ENCODE measurements at places on chromosomes 11 and 22. TPM values are rescaled to one million over a fixed set of nuclear protein-coding genes. Genes with fewer than 3 reads are reported as not detected.
A peak's percentile ranks its signal among the peaks of the same experiment; 100 is the strongest.

DNA sequence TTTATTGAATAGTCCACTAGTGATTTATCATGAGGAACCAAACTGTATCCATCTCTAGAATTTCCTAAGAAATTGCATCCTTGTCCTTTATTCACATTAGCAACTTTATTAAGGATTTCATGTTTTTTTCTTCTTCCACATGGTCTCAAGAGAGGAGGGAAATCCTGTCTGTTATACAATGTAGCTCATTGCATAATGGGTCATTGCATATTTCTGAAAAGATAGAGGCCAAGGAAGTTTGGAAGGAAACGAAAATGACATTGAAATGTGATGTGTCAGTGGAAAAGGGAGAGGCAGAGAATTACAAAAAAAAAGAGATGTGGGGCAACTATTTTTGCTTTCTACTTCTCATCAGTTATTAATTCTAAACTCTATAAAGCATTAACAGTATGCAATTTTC, 353.1 kb downstream of the METTL15 start:
- no peak for DNase-seq

- peak; percentile 62 for DNase-seq
Observed at GRCh38 chr11:118956094-118956846, at the start of gene UPK2. Gene UPK2, plus strand, starts transcription at chr11:118956298. Its CDS starts 53 bp downstream, at chr11:118956351.

DNA sequence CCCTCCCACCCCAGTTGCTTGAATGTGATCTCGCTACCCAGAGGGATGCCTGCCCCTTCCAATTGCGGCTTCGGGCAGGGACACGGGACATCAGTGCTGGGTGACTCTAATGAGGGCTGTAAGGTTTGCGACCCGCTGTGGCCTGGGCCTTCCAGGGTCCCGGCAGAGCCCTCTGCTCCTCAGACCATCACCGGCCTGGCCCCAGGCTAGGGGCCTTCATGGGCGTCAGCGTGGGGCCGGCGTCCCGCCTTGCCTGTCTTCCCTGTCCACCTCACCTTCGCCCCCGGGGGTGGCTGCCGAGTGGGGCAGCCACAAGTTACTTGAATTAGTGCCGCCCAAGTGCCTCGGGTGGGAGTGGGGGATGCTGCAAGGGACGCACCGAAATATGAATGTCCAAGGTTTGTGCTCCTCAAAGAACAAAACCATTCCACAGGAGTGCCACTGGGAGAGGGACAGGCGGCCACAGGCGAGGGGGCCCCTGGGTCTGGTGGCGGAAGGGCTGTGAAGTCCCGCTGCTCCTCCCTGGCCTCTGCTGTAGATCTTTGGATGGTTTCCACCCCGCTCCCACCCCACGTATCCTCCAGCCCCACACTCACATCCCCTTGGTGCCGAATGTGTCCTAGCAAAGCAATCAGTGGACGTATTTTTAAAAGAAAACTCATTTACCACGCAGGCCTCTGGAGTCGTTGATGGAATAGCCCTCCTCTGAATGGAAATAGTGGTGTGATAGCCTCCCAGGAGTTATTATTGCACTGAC, 317.1 kb downstream of the NTM start:
- no peak for DNase-seq

DNA sequence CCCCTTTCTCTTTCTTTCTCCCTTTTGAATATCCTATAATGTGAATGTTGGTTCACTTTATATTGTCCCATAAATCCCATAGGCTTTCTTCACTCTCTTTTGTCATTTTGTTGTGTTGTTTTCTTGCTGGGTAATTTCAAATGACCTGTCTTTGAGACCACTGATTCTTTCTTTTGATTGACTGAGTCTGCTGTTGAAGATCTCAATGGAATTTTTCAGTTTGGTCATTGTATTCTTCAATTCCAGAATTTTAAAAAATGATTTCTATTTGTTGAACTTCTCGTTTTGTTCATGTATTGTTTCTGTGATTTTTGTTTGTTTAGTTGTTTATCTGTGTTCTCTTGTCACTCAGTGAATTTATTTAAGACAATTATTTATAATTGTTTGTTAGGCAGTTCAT, 17.5 kb upstream of the FZD4 start:
- no peak for DNase-seq

DNA sequence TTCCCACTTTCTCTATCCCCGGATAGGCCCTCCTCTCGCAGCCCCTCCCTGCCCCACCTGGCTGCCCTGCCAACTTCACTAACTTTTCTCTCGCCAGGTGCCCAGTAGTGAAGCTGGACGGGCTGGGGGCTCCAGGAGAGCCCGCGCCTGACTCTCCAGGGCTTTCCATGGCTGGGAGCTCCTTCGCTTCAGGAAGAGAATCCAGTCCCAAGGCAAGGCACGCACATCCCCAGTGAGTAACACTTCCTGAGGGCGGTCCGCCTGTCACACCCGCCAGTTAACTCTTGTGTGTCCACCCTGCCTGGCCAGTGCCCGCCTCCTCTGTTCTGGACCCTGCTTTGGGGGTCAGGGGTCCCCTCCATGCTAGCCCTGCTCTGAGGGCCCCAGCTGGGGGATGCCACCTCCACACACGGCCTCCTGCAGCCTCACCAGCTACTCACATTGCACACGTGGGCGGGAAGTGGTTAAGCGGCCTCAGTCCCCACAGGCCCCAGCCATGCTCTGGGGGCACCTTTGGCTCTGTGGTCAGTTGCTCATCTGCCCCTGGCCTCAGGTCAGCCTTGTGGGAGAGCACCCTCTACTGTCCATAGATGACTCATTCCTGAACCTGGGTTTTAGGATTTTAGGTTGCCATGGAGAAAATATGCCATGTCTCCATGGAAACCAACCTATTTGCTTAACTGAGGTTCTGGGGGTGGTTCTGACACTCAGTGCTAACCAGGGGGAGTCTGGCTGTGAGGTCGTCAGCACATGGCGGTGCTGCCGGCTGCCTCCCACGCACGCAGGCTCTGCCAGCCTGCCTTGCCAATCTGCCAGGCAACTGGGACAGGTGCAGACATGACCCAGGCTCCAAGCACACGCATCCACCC, at the start of gene RIN1:
RIN1 (minus strand) TSS at position 201 of the 869 bp plus-strand sequence; CDS start at position 169, 32 bp downstream.
- no peak for DNase-seq

DNA sequence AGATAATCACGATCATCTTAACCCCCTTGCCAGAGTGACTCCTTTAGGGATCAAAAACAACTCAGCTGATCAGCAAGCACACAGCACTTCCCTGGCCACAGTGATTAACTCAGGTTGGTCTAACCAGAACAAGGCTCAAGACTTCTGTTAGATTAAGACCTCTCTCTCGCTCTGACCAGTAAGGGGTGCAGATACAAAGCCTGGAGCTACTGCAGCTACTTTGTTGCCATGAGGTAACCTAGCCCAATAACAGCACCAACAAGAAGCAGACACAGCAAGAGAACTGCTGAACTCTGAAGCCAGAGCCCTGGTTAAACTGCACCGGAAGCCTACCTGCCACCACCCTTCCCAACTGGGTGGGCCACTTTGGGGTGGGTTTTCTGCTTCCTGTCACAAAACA, 42.0 kb downstream of the LINC01488 start:
- no peak for DNase-seq

- no peak for DNase-seq
Observed at GRCh38 chr11:47606731-47607130, 12.5 kb upstream of the C1QTNF4 start.

DNA sequence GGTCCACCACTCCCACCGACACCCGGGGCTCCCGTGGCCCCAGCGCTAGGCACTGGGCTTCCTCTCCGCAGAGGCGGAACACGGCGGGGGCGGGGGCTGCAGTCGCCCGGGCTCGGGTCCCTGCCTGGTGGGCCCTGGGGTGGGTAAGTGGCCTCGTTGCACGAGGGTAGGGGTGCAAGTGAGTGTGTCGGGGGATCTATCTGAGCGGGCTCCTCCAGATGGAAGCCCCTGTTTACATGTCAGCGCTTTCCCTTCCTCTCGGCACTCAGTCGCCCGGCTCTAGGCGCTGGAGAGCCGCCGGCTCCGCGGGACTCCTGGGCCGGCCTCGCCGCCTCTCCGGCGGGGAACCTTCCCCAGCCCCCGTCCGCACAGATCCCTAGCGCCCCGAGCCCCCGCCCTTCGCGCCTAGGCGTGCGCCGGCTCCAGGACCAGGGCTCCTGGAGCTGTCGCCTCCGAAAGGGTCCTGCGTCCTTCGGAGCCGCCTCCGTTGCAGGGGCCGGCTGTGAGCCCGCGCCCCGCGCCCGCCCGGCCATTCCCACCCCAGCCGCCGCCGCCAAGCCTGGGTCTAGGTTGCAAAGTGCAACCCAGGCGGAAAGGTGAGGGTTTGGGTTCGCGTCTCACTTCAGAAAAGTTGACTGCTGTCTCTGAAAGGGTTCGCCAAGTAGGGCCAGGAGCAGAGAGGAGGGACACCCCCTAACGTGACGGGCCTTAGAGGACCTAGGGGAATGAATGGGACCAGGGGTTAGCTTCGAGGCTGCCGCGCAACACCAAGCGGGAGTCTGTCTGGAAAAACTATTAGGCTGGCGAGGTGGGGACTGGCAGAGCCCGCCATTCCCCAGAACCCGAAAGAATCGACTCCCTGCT, 978 bp downstream of the FLI1 start:
- DNase-seq = no peak

DNA sequence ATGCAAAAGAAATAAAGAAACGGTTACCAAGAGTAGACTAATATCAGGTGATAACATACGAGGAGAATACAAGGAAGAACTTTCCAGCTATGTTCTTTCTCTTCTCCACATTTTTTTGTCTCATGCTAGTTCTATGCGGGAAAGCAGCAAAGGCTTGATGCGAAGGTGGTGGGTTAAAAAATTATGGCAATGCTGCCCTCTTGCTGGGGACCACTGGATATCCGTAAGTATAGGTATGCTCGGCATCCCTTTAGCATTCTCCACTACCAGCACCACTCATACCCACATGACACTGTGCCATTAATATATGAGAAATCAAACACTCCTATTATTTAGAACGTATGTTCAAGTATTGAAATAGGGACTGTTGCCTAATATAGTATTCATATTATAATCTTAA, 776.4 kb downstream of the LRRC4C start:
- no peak for DNase-seq

DNA sequence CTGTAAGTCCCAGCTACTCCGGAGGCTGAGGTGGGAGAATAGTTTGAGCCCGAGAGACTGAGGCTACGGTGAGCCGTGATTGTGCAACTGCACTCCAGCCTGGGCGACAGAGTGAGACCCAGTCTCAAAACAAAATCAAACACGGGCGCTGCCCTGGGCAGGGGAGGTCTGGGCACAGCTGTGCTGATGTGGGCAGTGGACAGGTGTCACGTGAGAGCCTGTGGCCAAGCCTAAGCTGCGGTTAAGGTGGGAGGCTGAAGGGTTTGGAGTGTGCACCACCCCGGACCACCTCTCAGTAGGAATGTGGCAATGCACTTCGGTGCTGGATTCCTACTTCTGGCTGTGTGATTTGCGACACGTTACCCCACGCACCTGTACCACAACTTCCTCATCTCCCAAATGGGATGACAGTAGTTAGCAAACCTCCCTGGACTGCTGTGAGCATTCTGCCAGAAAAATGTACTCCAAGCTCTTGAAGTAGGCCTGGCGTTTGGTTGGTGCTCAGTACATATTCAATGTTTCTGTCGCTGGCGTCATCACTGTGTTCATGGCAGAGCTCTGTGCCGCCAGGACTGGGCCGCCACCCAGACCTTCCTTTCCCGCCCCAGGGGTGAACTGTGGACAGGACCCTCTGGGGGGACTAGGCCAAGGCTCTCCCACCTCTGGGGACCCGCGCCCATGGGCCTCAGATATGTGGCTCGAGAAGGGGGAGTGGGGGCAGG, 807 bp upstream of the ZNF74 start:
- DNase-seq = no peak

DNA sequence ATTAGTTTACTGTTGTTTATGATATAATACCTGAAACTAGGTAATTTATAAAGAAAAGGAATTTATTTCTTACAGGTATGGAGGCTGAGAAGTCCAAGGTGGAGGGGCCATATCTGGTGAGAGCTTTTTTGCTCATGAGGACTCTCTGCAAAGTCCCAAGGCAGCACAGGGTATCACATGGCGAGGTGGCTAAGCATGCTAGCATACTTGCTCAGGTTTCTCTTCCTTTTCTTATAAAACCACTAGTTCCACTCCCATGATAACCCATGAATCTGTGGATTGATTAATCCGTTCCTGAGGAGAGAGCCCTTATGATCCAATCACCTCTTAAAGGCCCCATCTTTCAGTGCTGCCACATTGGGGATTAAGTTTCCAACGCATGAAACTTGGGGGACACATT, 82.7 kb downstream of the PHF21A start:
- DNase-seq = no peak

DNA sequence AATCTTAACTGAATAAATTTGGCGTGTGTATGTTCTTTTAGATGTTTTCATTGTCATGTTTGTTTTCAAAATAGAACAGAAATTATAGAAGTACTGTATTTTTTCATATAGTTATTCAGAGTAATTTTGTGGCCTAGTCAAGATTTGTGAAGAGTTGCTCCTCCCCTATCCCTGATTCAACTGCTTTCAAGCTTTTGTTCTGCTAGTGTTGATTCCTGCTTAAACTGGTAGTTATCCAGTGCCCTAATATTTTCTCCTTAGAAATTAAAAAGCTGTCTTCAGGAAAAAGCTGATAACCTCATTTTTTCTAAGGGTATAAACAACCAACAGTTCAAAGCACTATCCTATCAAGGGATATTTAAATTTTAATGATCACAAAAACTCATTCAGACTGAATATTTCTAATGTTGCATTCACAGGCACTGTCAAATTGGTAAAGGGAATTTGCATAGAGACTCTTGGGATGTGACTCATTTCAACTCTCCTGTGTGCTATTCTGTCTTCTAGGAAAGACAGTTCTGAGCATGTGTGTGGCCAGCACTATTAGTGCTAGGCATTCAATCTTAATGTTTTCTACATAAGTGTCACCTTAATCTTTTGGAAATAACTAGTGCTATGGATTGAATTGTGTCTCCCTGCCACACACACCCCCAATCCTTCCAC, 1776.0 kb downstream of the LRRC4C start:
- DNase-seq = no peak

DNA sequence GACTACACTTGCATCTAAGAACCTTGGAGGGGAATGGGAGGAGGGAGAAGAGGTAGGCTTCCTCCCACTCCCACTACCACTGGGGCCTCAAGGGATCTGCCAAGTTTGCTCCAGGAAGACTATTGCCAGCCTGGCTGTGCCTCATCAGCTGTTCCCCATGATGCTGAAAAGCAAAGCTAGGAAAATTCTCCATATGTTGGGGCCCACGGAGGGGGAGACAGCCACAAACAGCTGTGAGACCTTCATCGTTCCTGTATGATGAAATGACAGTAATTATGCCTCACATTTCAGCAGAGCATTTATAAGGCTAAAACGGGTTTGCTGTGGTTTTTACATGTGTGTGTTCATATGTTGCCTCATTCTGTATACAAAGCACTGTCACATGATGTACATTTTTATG, 6.7 kb downstream of the DSCAML1 start:
- DNase-seq = no peak

DNA sequence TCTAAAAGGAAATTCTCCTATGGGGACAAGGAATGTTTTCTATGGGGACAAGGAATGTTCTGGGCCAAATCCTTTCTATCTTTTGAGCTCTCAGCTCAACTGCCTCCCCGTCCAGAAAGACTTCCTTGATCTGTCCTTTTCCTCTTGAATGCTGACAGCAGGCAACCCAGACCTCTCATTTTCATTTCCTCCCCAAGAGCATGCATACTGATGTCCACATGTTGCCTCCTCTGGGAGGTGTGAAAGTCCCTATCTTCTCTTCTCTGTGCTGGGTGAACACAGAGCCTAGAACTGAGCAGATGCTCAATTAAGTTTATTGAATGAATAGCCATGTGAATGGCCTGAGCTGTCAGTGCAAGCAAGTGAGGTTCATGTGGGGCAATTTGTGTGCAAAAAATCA, 331.9 kb upstream of the NARS2 start:
- DNase-seq = no peak

Gene TUBA8
- 2.9 TPM for polyA plus RNA-seq

Gene APOBEC3B
- polyA plus RNA-seq = 5.9 TPM

Gene OR4D5
- polyA plus RNA-seq = not detected

Gene BBOX1
- polyA plus RNA-seq = 52.0 TPM

Gene RIMBP3C
- polyA plus RNA-seq = 0.19 TPM

Gene WBP2NL
- 7.4 TPM for polyA plus RNA-seq

Gene TRPC6
- polyA plus RNA-seq = 10.7 TPM

Gene AGBL2
- 6.6 TPM for polyA plus RNA-seq

All from renal cortex interstitium (tissue), 15 donors.